ENCODE measurements at places on chromosomes 11 and 22.

GRCh38 chr11:59207988-59208451 lies 4.7 kb downstream of the MPEG1 start:
- no peak for DNase-seq

DNA sequence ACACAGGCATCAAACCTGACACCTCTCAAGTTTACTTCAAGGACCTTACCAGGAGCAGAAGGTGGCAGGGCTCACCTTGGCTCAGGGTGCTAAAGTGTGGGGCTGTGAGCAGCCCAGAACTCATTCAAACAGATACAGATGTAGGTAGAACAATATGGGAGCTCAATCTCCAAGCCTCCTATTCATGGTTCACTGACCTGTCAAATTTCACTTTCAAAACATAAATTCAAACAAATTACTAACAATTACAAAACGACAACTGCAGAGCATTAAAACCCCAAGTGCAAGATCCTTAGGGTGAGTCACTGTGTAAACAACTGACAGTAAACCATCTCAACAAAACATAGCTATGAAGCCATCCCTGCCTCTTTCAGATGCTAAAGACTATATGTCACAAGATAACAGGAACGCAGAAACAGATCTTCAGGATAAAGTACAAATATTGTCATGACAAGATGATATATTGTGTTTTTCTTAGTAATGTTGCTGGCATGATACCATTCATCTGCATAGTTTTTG lies 303.5 kb upstream of the ANO3 start:
- DNase-seq = no peak

DNA sequence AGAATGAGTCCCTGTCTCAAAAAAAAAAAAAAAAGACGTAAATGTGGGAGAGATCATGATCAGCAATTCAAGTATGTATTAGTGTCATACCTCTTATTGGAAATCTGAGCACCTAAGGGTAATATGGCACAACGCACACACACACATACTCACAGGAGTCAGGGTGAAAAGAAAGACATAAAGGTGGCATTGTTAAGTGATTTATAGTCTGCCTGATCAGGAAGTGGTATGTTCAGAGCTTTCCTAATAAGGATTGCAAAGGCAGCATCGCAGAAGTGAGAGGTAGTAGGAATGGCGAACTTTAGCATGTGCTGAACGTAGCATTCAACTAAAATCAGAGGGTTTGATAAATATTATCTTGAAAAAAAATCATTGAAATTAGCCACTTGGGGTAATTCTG lies 854.3 kb downstream of the METTL15 start:
- no peak for DNase-seq

- no peak for DNase-seq
Measured at GRCh38 chr11:123129920-123130319, 65.1 kb downstream of the CLMP start.

GRCh38 chr11:96367342-96367741 lies 22.4 kb downstream of the CCDC82 start:
- no peak for DNase-seq

GRCh38 chr11:117600234-117600783 lies 196.7 kb downstream of the DSCAML1 start:
- no peak for DNase-seq

GRCh38 chr11:1782831-1783724 lies 19.4 kb upstream of the CTSD start:
- DNase-seq = no peak

GRCh38 chr11:9315078-9315688 lies 790 bp upstream of the TMEM41B start:
- no peak for DNase-seq

GRCh38 chr11:116691771-116692177 lies 81.0 kb downstream of the BUD13 start:
- no peak for DNase-seq

DNA sequence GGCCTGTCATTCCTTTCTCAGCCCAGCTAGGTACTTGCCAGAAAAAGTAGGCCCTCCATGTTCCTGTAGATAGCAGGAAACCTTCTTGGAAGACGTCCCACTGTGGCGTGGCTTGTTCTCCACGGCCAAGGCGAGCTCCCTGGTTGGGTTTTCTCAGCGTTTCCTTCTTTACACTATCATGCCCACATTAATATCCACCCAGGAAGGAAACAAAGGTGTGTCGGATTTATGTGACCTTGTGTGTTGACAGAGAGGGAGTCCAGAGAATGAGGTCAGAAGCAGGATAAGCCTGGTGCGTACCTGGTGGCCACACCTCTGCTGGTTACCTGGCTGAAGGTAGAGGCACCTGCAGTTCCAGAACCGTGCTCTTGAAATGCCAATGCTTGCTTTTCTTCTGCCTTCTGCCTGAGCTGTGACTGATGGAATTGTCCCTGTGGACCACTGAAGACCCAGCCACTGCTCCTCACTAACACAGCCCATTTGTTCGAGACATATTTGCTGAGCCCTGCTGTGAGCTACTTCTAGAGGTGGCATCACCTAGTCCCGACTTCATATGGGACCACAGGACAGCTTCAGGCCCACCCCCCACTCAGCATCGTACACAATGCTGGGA lies 7.9 kb downstream of the ASPHD2 start:
- no peak for DNase-seq

- DNase-seq = no peak
Measured at GRCh38 chr11:101508370-101508769, 75.4 kb downstream of the TRPC6 start.
